Mucosa of gallbladder (tissue), 1 donor: ENCODE measurements at places on chromosomes 2 and 18. TPM values are rescaled to one million over a fixed set of nuclear protein-coding genes. Genes with fewer than 3 reads are reported as not detected.

- no peak for DNase-seq
Observed at GRCh38 chr2:120589771-120590608, 145.7 kb upstream of the GLI2 start.

GRCh38 chr18:3584266-3584861, 134.4 kb downstream of the TGIF1 start:
- DNase-seq = no peak

DNA sequence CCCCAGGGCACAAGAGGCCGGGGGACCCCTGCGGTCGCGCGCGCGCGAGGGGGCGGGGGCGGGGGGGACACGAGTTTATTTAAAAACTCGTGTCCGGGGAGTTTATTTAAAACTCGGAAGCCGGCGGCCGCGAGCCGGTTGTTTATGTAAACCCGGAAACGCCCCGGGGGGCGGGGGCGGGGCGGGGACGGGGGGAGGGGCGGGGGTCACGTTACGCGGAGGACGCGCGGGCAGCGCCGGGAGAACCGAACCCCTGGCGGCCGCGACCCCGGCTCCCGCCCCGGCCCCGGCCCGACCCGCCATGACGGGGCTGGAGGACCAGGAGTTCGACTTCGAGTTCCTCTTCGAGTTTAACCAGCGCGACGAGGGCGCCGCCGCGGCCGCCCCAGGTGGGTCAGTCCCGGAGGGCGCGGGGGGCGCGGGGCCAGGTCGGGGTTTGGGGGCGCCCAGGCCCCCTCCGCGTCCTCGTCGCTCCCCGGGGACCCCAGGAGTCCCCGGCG, 4.4 kb downstream of the NFATC1 start:
- DNase-seq = peak; percentile 48

- no peak for DNase-seq
Observed at GRCh38 chr18:44358402-44358801, 322.3 kb upstream of the SETBP1 start.

The PPP1CB gene
- 395 TPM for total RNA-seq

DNA sequence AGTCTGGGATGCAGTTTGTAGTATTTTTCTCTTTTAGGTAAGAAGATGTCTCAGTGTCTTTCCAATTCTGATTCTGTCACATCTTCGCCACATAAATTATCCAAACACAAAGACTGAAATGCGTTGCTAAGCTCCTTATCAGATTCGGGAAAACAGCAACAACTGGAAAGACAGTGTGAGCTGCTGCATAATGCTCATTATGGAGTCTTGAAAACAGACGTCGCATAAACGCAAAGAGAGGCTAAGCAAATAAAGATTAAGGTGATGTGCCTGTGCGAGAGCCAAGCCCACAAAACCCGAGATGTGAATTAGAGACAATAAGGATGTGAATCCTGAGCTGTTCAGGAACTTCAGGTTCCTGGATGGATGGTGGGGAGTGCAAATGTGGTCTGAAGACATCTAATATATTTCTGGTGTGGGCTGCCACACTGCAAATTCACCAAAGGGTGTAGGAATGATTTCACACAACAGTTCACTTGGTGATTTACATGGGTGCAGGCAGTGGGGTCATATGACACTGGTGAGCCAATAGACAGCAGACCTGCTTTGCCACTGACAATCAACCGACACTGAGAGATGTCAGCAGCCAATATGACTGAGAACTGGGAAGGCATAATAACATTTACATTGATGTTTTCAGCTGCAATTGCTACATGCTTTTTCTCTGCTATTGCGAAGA, 195.8 kb downstream of the MTX2 start:
- no peak for DNase-seq

The PRKAG3 gene
- total RNA-seq = not detected

- DNase-seq = no peak
Observed at GRCh38 chr2:226544596-226545210, 254.9 kb downstream of the IRS1 start.

DNA sequence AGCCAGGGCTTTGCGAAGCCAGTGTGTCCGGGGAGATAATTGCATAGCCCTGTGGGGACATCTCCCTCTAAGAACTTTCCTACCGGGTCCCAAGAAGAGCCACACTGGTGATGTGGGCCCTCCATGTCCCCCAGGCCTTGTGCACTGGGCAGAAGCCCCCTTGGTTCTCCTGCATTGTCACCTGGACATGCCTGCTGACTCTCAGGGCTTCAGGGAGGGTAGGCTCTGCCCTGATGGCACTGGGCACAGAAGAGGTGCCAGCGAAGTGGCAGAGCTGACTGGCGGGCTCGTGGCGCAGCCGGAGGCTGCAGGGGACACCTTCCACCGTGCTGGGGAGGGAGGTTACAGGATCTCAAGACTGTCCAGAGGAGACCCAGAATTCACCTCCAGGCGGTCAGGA, 28.3 kb downstream of the GLI2 start:
- DNase-seq = no peak

DNA sequence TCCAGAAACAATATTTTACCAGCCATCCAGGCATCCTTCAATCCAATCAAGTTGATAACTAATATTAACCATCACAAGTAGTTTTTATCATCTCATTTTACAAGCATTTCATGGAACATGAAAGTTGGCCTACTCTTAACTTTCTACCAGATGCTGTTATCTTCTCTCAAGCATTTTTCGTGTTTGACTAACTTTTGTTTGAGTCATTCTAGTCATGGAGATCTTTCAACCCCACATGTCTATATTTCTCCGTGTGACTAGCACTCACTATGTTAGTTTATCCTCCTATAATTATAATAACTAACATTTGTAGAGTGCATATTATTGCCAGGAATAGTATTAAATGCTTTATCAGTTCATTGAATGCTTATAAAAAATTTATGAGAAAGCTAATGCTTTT, 307.0 kb upstream of the CWC22 start:
- DNase-seq = no peak

The NCK2 gene
- 160 TPM for total RNA-seq

DNA sequence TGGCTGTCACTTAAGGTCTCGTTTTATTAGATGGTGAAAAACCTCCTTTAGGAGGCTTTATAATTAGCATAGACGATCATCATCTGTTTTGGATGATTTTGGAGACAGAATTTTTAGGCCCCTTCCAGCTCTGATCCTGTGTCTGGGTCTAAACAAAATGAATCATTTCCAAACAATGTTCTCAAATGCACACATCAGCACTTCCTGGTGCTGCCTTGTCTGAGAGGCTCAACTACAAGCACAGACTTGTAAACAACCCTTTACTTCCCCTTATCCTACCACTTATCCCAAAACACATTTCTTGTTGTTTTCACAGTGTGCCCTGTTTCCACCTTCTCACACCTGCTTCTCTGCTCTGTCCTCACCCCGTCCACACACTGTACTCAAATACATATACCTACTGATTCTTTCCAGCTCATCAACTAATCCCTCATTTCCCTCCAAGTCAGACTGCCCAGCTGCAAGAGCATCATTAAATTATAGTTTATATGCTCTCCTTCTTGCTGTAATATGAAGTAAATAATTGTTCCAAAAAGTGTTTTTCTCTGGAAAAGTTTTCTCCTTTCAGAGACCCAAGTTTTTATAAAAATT, 71.2 kb upstream of the COL3A1 start:
- no peak for DNase-seq

DNA sequence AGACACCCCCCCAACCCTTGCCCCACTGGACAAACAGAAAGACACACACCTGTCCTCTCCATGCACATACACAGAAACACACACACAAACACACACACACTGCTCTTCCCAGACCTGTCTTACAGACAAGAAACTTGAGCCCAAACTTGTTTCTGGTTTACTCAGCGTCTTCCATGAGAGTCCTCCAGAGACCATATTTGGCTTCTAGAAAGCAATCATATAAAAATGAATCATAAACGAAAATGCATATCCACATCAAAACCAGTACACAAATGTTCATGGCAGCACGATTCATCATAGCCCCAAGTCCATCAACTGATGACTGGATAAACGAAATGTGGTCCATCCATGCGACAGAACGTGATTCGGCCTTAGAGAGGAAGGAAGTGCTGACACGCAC, 84.2 kb upstream of the ASAP2 start:
- no peak for DNase-seq

The CHST10 gene
- total RNA-seq = 5.7 TPM

DNA sequence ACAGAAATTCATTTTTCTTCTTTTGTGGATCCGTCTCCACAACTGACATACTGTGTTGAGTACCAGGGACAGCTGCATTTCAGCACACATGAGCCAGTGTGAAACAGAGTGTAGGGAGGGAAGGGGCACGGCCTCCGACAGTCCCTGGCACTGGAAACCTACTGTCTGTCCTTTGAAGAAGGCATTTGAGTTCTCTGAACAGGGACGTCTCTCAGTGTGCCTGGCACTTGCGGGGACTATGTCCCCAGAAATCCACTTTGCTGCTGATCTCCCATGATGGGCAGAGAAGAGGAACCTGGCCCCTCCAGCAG, 48.1 kb downstream of the PLB1 start:
- no peak for DNase-seq

The SLC39A6 gene
- 35.0 TPM for total RNA-seq
